ENCODE measurements at places on chromosomes 5 and 9. TPM values are rescaled to one million over a fixed set of nuclear protein-coding genes. Genes with fewer than 3 reads are reported as not detected.
A peak's percentile ranks its signal among the peaks of the same experiment; 100 is the strongest.

GRCh38 chr9:129472651-129473102 lies 148.2 kb downstream of the C9orf50 start:
- no peak overlapping the region for H3K4me3 ChIP-seq
- no peak for DNase-seq
- H3K4me1 ChIP-seq = no peaks in the 10 kb centered on the region
- no peak overlapping the region for H3K27ac ChIP-seq

DNA sequence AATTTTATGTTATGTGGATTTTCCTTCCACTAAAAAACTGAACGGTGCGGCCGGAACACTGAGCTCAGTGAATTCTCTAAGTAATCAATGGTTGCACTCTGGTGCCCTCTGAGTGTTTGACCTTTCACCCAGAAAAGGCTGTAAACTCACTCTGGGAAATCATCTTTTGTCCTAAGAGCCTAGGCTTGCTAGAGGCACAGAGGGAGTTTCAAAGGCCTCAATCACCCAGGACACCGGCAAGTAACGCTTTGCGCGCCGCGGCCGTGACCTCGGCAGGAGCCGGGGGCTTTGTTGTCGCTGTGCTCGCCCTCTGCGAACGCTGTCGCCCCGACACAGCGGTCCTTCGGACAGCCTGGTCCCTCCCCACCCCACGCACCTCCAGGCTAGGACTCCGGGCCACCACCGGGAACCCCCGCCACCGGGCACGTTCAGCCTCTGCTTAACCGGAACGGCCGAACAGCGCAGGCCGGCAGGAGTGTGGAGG lies 703 bp downstream of the ISCA1 start:
- peak overlapping the region; percentile 98 for H3K27ac ChIP-seq
- H3K4me1 ChIP-seq = peaks cover 51% of the 10 kb centered on the region

DNA sequence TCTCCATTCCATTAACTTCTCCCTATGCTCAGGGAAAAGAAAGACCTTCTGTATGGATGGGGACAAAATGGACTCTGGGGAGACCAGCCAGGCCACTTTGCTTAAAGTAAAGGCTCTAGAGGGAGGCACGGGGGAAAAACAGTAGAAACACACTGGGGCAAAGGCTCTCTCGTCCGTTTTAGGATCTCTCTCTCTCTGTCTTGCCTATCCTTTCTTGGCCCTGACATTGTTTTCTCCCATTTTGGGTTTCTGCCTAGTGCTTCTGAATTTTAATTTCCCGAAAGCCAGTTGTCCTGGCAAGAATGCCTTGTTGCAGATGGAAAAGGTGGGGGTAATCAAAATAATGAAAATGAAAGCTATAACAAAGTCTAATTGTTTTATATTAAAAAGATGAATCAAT lies 28.2 kb downstream of the NMUR2 start:
- H3K4me1 ChIP-seq = no peaks in the 10 kb centered on the region
- DNase-seq = no peak
- no peaks in the 10 kb centered on the region for H3K36me3 ChIP-seq
- H3K4me3 ChIP-seq = no peak overlapping the region
- H3K27ac ChIP-seq = no peak overlapping the region

STK10 gene
- 7.1 TPM for total RNA-seq

PROP1 gene
- not detected for total RNA-seq

- H3K4me1 ChIP-seq = peaks cover 45% of the 10 kb centered on the region
- no peak overlapping the region for H3K4me3 ChIP-seq
- no peak overlapping the region for H3K27ac ChIP-seq
- no peaks in the 10 kb centered on the region for H3K27me3 ChIP-seq
Measured at GRCh38 chr5:115246361-115246991, 16.2 kb downstream of the PGGT1B start.

PLEKHG4B gene
- 0.58 TPM for total RNA-seq

- no peaks in the 10 kb centered on the region for H3K36me3 ChIP-seq
- H3K4me3 ChIP-seq = no peak overlapping the region
- H3K4me1 ChIP-seq = no peaks in the 10 kb centered on the region
- H3K27ac ChIP-seq = no peak overlapping the region
Measured at GRCh38 chr5:94228791-94229190, 389.6 kb downstream of the KIAA0825 start.

GRCh38 chr5:4939042-4939781 lies 200.9 kb upstream of the ADAMTS16 start:
- H3K36me3 ChIP-seq = no peaks in the 10 kb centered on the region
- H3K4me1 ChIP-seq = no peaks in the 10 kb centered on the region
- no peak for DNase-seq
- no peak overlapping the region for H3K27ac ChIP-seq
- no peak overlapping the region for H3K4me3 ChIP-seq
- no peaks in the 10 kb centered on the region for H3K27me3 ChIP-seq

LCN10 gene
- total RNA-seq = 9.3 TPM

- no peak overlapping the region for H3K27ac ChIP-seq
- H3K27me3 ChIP-seq = peaks cover 58% of the 10 kb centered on the region
- no peaks in the 10 kb centered on the region for H3K36me3 ChIP-seq
- DNase-seq = peak; percentile 26
- no peaks in the 10 kb centered on the region for H3K4me1 ChIP-seq
- no peak overlapping the region for H3K4me3 ChIP-seq
Measured at GRCh38 chr9:36905101-36906066, 128.7 kb downstream of the PAX5 start.

NMUR2 gene
- 0.37 TPM for total RNA-seq

DNA sequence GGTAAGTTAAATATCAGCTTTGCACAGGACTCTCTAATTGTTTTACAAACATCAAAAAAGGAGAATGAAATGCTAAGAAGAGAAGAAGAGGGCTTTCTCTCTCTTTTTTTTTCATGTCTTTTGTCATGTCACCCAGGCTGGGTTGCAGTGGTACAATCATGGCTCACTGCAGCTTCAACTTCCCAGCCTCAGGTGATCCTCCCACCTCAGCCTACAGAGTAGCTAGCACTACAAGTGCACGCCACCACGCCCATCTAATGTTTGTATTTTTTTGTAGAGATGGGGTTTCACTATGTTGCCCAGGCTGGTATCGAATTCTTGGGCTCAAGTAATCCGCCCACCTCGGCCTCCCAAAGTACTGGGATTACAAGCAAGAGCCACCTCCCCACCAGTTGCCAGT lies 18.6 kb downstream of the SERINC5 start:
- DNase-seq = no peak
- peaks cover 48% of the 10 kb centered on the region for H3K4me1 ChIP-seq
- no peaks in the 10 kb centered on the region for H3K36me3 ChIP-seq
- no peak overlapping the region for H3K4me3 ChIP-seq
- no peaks in the 10 kb centered on the region for H3K27me3 ChIP-seq
- H3K27ac ChIP-seq = no peak overlapping the region

DND1 gene
- total RNA-seq = 1.4 TPM

PCDHGC3 gene
- 7.6 TPM for total RNA-seq

DNA sequence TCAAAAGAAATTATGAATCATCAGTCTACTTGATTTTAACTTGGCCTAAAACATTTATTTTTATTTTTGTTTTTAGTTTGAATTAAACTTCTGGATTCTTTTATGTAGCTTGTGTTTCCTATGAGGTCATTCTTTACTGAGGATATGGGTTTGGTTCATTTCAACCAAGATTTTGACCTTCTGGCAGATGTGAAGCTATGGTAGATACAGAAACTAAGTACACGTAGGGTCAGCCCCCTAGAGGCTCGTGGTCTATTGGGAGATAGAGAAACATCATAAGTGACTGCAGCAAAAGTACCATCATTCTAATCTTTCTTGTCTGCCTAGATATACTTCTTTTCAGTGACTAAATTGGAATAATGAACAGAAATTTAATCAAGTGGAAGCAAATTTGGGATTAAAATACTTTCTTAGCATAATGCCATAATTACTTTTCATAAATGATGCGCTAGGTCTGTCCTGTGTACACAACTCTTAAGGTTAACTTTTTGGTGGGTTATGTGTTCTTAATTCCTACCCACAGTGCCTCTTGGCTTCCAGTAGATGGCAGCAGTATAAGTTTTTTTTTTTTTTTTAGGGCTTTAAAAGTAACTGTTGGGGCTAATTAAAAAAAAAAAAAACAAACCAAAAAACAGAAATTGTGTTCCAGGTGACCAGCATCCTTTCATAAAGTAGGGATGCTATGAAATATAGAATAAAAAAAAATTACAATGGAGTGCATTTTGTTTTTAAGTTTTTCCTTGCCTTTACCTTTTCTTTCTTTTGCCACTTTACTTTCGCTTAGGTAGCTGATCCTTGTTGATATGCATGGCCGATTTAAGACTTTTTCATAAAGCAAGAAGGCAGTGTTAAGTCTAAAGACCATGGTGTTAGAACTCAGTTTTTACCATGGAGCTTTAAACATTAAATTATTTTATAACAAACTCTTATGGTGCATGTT lies 49.9 kb downstream of the LRRTM2 start:
- DNase-seq = no peak
- no peaks in the 10 kb centered on the region for H3K27me3 ChIP-seq
- H3K36me3 ChIP-seq = peaks cover 48% of the 10 kb centered on the region
- peak overlapping the region; percentile 4 for H3K27ac ChIP-seq

- no peak for DNase-seq
- H3K36me3 ChIP-seq = no peaks in the 10 kb centered on the region
- H3K4me3 ChIP-seq = no peak overlapping the region
Measured at GRCh38 chr5:150632305-150633160, 7.9 kb upstream of the SYNPO start.

DNA sequence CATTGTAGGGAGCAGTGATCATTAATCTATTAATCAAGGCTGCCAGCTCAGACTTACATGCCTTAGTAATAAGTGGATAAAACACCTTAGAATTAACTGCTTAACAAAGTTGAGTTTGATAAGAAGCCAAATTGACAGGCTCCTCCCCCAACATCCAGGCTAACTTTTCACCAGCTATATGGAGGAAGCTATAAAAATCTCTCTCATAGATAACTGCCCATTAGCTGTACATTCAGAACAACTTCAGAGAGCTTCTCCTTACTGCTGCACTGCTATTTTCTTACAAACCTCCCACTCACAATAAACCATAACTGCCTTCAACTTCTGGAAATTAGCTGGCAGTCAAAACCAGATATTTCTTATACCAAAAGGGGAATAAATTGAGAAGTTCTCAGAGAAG lies 364.1 kb downstream of the PRELID2 start:
- peaks cover 13% of the 10 kb centered on the region for H3K4me1 ChIP-seq
- no peak for DNase-seq
- no peaks in the 10 kb centered on the region for H3K36me3 ChIP-seq
- no peaks in the 10 kb centered on the region for H3K27me3 ChIP-seq

PTGDS gene
- 12.1 TPM for total RNA-seq

DNA sequence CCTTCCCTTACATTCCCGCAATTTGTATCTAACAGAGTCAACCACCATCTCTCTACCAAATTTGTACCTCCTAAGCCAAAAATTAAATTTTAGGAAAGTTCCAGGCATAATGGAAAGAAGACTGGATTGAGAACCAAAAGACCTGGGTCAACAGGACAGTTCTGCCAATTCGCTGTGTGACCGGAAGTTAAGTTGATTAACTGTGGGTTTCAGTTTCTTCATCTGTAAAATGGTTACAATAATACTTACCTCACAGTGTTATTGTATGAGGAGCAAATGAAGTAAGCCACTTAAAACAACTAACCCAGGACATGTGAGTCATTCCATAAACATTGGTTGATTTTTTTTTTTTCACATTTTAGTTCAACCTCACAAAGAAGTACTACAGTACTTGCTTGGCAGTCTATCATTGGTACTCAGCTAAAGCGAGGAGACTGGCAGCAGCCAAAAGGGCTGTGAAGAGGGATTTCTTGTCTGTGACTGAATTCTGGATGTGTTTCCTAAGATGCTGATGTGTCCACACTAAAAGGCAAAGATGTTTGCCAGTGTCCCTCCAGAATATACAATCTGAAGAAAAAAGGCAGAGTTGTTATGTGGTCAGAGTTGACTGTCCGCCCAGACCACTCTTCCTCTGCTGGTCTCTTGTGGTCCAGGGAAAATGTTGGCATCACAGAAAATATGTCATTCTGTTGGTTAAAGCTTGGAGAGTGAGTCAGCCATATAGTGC lies 198.6 kb downstream of the TLE1 start:
- H3K36me3 ChIP-seq = no peaks in the 10 kb centered on the region
- H3K27ac ChIP-seq = no peak overlapping the region
- H3K27me3 ChIP-seq = no peaks in the 10 kb centered on the region
- H3K4me3 ChIP-seq = no peak overlapping the region
- DNase-seq = no peak

DNA sequence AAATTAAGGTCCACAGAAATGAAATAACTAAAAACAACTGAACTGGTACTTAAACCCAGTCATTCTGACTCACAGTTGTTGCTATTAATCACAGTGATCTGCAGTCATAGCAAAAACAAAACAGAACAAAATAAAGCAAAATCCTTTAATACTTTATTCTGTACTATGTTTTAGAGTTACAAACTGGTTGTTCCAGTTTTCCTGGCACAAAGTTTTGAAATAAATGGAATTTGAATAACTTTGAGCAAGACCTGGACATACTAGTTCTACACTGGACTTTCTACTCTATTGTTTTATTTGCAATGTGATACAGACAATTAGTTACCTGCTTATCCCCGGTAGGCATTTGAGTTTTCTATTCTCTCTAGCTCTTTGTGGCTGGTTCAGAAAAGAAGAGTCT lies 147.9 kb downstream of the DMRT2 start:
- H3K36me3 ChIP-seq = no peaks in the 10 kb centered on the region
- no peak overlapping the region for H3K4me3 ChIP-seq
- no peaks in the 10 kb centered on the region for H3K4me1 ChIP-seq
- peak; percentile 43 for DNase-seq

GRCh38 chr5:14148890-14149671 lies 5.9 kb downstream of the TRIO start:
- peaks cover 34% of the 10 kb centered on the region for H3K4me1 ChIP-seq
- no peak for DNase-seq
- no peak overlapping the region for H3K4me3 ChIP-seq
- peak overlapping the region; percentile 21 for H3K27ac ChIP-seq

DNA sequence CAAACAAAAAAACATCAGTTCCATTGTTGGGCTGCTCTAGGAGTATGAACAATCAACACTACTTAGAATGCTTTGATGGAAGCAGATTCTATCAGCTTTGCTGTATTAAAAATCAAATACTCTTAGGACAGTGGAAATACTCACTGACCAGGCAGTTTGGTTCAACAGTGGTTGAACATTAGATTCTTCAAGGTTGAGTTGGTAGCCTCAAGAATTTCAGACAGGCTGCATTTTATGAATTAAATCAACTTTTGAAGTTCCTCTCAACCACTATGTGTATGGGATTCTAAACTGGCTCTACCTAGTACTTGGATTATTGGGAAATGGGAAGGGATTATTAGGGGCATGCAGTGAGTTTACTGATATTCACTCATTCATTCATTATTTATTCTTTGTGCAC lies 35.0 kb downstream of the ACTBL2 start:
- no peak for DNase-seq
- no peak overlapping the region for H3K4me3 ChIP-seq
- no peaks in the 10 kb centered on the region for H3K36me3 ChIP-seq
- H3K4me1 ChIP-seq = peaks cover 21% of the 10 kb centered on the region
- no peak overlapping the region for H3K27ac ChIP-seq
- no peaks in the 10 kb centered on the region for H3K27me3 ChIP-seq

TCF7 gene
- 4.6 TPM for total RNA-seq

DNA sequence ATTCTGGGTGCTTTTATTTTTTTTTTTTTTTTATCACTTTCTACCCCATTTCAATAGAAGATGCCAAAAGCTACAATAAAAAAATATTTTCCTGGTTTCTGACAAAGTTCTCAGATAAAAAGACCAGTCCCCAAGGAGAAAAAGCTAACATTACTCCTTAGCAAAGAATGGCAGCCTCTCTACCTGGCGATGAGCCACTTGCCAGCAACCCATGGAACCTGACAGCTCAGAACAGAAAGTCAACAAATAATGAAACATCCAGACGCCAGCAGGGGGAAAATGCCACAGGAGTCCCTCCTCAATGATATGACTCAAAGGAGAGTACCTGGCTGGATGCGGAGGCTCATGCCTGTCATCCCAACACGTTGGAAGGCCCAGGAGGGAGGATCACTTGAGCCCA lies 123.2 kb downstream of the MYO10 start:
- peaks cover 22% of the 10 kb centered on the region for H3K4me1 ChIP-seq
- no peaks in the 10 kb centered on the region for H3K36me3 ChIP-seq
- no peak overlapping the region for H3K27ac ChIP-seq
- H3K27me3 ChIP-seq = no peaks in the 10 kb centered on the region
- peak; percentile 44 for DNase-seq

Data from stomach (tissue), 19 donors.